ENCODE measurements at places on chromosomes 2 and 18. TPM values are rescaled to one million over a fixed set of nuclear protein-coding genes. Genes with fewer than 3 reads are reported as not detected.

DNA sequence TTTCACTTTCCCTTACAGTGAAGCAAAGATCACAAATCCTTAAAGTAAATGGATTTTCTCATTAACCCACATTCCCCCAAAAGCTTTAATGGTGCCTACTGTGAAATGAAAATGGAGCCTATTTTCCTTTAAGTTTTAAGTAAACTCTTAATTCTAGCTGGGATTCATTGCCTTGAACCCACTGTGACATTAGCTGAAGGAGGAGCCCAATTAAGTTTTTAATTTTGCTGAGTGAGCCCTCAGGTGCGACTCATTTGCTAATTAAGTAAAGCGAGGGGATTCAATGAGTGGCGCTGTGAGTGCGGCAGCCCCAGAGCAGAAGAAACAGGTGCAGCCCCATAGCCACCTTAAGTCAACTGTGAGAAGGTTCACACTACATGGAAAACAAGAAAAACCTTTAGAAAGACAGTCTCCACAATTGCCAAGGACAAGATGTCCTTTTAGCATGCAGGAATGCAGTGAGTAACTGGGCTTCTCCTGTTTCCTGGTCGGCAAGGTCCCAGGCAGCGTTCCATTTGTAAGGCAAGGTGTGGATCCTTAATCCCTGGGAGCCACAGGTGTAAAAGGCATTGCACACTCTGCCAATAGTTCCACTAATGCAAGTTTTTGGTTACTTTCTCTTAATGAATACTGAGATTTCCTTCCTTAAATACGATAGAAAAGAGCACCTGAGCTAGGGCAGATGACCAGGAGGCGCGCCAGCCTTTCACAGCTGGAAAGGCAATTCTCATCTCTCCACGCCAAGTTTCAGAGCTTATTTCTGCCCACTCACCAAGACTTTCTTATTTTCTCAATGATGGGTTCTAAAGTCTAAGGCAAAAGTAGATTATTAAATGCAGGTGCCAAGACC, 87.7 kb downstream of the TMEM18 start:
- DNase-seq, result no peak

DNA sequence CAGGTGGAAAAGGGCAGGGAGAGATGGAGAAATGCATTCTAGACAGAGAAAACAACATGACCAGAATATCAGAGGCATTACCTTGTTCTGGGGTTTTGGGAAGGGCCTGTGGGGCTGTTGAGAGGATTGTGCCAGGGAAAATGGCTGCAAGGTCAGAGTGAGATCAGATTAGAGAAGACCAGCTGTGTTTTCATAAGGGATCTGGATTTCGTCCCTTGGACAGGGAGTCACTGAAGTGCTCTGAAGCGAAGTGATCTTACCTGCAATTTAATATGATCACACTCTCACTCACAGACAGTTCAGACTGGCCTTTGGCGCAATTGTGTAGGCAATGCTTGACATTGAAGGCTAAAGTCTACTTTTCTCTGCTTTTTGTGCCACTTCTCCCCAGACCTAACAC, 20.3 kb upstream of the REG3G start:
- DNase-seq, result no peak

- no peak for DNase-seq
Measured at GRCh38 chr18:52409727-52410126, 69.7 kb downstream of the DCC start.

DNA sequence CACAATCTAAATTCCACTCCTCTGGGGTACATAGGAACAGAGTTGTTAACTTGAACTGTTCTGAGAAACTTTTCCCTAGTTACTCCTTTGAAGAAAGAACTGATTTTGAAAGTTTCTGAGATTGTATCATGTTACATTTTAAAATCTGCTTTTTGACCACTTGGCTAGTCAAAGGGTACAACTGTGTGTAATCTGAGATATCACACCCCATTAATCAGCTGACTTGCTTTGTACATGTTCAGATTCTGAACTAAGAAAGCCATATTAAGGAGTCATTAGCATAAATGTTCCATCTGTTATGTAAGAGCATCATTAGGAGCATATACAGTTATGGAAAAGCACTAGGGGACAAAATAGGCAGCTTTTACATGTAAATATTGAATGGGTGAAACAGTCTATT, 3.8 kb upstream of the WDR35 start:
- no peak for DNase-seq

GRCh38 chr2:7014174-7014640, 97.0 kb downstream of the RNF144A start:
- no peak for DNase-seq

DNA sequence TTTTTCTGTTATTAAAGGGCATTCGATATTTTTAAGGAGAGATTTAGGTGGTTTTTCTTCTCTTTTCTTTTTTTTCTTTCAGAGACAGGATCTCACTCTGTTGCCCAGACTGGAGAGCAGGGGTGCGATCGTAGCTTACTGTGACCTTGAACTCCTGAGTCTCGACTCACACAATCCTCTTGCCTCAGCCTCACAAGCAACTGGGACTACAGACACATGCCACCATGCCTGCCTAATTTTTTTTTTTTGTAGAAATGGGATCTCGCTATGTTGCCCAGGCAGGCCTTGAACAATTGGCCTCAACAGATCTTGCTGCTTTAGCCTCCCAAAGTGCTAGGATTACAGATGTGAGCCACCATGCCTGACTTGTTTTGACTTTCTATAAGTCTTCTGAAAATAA, 26.3 kb downstream of the PMAIP1 start:
- DNase-seq, result no peak

- DNase-seq, result peak; percentile 66
Measured at GRCh38 chr2:173448938-173449471, 94.3 kb downstream of the CDCA7 start.

- no peak for DNase-seq
Measured at GRCh38 chr2:54073796-54074195, 41.6 kb upstream of the ACYP2 start.

Gene CCDC150
- total RNA-seq, result 2.0 TPM

DNA sequence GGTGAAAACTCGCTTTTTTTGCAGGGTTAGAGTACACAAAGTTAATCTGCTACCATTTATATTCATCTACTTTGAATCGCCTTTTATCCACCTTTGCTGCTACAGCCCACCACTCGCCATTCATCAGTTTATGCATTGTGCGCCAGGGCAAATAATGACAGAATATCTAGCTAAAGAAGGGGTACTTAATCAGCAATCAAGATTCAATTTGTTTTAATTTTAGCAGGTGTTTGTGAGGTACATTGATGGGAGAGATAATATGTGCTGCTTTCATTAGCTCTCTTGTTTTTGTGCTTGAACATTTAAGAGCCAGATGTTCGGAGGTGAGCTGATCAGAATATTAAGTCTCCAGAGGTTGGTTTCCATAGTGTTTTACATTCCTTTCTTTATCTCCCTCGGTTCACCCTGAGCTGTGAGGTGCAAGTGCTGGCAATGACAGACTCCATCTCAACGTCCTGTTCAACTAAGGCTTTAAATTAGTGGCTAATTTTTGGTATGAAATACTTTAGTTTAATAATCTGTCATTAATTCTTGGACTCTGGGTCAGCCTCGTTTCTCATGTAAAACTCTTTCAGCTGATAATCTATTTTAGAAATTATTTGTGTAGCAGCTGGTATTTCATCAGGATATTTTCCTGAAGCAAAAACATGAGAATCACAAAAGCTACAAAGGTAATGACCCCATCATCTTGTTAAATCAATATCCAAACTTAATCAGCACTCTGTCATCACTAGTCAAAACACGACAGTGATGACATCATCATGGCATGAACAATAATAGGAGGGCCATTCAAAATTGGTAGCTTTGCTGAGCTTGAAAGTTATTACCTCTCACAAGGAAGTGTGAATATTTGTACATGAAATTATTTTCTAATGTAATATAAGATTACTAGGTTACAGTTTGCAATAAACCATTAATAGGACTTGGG, 479.9 kb upstream of the FANCL start:
- no peak for DNase-seq

Gene DPP4
- total RNA-seq, result 17.3 TPM

- no peak for DNase-seq
Measured at GRCh38 chr2:189391201-189391600, 50.1 kb upstream of the WDR75 start.

DNA sequence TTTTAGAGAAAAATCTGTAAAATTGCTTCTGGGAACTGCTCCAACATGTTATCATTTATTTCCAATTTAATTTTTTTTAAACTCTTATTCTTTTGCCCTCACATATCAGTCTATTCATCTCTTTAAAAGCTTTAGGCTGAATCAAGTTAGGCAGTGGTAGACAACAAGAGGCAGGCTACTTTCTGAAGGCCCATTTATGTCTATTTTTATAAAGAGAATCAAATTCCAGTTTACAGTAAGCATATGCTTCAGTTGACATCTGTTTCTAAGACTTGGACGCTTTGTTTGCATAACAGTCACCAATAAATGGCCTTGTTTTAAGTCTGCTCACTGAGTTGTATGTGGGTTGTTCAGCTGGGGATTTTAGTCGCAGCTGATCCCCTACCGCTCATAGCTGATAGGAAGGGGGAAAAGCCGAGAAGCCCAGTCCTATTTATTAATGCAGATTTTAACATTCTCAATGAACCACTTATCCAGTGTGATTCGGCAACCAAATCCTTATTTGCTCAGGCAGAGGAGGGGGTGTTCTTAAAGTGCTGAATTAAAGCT, 260.4 kb upstream of the SIX3 start:
- no peak for DNase-seq

- no peak for DNase-seq
Measured at GRCh38 chr2:83640506-83640905, 818.6 kb downstream of the SUCLG1 start.

Gene CXCR1
- total RNA-seq, result 0.16 TPM

Gene REG3G
- not detected for total RNA-seq

GRCh38 chr18:63586966-63587365, at the start of gene SERPINB13:
Gene SERPINB13 (plus strand): TSS chr18:63587343. CDS start chr18:63588668, 1,325 bp downstream.
- no peak for DNase-seq

Gene RBKS
- total RNA-seq, result 2.9 TPM

GRCh38 chr2:65728477-65729180, 296.2 kb upstream of the SPRED2 start:
- DNase-seq, result no peak

DNA sequence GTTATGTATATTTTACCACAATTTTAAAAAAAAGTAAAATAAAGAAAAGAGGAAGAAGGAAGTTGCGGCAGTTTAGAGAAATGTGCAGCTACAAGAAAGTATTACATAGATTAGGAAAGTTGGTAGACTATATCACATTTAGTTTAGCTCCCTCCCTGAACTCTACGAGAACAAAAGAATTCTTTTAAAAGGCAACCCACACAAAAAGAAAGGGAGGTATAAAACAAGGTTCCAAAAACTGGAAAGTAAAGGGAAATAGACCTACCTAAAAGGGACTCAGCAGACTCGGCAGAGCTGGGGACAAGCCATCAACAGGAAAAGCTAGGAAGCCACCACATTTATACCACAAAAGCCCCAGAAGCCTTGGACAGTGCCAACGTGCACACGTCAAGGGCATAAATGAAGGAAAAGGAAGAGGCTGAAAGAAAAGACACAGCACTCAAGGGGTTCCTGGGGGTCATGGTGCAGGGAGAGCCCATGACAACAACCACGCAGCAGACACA, 9.1 kb downstream of the TMEM127 start:
- DNase-seq, result no peak

GRCh38 chr18:76499637-76500340, 4.7 kb upstream of the ZNF516 start:
- DNase-seq, result no peak

DNA sequence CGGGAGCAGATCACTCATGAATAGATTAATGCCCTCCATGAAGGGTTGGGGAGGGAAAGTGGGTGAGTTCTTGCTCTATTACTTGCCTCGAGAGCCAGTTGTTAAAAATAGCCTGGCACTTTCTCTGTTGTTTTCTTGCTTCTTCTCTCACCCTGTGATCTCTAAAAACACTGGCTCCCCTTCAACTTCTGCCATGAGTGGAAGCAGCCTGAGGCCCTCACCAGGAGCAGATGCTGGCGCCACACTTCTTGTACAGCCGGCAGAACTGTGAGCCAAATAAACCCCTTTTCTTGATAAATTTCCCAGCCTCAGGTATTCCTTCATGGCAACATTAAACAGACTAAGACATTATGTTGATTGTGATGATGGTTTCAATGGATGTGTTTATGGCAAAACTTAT, 307.0 kb downstream of the PIEZO2 start:
- no peak for DNase-seq
